Trophoblast cell (in vitro differentiated cells and primary cell): ENCODE measurements at places on chromosomes 4 and X.

GRCh38 chr4:56863441-56864139, 42.1 kb upstream of the SPINK2 start:
- DNase-seq, result no peak

- peak; percentile 57 for DNase-seq
Observed at GRCh38 chrX:9882669-9883446, 84.3 kb upstream of the CLDN34 start.

DNA sequence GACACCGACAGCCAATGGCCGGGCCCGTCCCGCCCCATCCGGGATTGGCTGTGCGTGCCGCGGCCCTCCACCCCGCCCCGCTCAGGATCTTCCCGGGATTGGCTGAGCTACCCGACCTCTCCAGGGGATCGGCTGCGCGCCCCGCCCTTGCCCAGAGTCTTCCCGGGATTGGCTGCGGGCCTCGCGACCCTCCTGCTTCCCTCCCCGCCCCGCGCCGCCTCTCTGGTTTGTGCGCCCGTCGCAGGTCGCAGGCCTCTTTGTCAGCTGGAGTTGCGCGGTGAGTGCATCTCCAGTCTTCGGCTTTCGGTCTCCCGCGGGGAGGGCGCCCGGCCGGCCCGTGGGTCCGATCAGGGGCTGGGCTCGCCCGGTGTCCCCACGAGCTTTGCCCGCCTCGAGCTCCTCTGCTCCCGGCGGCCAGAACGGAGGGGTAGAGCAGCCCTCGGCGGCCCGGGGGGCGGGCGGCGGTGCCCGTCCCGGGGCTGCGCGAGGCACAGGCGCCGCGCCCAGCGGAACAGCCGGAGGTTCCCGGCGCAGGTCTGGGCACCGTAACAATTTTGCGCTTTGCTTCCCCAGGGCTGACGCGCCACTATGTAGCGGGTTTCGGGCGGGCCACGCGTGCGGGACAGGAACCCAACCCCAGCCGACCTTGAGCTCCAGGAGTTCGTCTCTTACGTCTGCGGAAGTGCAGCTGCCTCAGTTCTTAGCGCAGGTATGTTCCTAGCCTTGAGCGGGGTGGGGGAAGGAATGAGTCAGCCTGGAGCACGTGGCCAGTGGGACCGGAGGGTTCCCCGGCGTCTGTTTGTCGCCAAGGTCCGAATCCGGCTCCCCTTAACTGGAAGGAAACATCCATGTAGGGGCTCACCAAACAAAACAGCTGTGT, 38.7 kb downstream of the ERVMER34-1 start:
- DNase-seq, result peak; percentile 97

- no peak for DNase-seq
Observed at GRCh38 chrX:136194536-136194935, 47.2 kb downstream of the FHL1 start.

DNA sequence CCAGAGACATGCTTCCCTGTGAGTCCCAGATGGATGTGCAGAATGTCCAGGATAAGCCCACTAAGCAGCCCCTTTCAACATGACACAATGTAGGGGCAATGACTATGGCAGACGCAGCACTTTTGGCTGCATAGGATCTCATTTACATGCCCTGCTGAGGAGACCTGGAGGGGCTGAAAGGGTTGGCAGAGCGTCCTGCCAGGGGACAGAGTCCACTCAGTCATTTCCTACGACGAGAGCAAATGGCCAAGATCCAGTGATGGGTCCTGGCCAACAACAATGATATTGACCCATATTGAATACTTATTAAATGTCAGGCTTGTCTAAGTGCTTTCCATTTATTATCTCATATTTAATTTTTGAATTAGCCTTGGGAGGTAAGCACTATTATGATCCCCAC, 41.4 kb downstream of the LGI2 start:
- no peak for DNase-seq

DNA sequence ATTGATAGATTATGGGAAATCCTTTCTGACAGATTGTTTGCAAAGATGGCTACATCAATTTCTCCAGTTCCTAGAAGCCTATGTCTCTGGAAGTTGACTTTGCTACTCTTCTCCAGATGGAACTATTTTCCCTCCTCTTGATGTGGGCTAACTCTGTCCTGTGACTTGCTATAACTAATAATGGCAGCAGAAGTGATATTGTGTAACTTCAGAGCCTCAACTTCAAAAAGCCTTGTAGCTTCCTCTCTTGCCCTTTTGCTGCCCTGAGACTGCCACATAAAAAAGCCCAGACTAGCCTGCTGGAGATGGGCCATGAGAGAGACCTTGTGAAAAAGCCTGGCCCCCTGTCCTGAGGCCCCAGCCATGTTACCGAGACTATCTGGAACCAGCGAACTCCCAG, 210.7 kb upstream of the SLC7A11 start:
- DNase-seq, result no peak

DNA sequence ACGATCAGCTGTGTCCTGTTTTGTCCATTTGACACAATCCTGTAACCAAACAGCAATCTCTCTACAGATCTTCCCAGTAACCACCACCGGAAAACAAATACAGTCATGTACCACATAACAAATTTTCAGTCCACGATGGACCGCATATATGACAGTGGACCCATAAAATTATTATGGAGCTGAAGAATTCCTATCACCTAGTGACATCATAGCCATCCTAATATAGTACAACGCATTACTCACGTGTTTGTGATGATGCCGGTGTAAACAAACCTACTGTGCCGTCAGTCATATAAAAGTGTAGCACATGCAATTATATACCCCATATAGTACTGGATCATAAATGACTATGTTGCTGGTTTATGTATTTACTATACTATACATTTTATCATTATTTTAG, 133.7 kb upstream of the EDNRA start:
- DNase-seq, result no peak

DNA sequence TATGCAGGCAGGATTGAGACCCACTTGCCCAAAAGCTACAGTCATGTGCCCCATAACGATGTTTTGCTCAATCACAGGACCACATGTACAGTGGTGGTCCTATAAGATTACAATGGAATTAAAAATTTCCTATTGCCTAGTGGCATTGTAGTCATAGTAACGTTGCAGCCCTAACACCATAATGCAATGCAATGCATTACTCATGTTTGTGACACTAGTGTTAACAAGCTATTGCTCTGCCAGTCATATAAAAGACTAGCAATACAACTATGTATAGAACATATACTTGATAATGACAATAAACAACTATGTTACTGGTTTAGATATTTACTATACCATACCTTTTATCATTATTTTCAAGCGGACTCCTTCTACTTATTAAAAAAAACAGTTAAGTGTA, 50.6 kb downstream of the VGLL1 start:
- DNase-seq, result no peak

- no peak for DNase-seq
Observed at GRCh38 chr4:145935253-145936141, 3.1 kb downstream of the ZNF827 start.

GRCh38 chrX:69161786-69162349, 3.4 kb downstream of the PJA1 start:
- DNase-seq, result no peak

GRCh38 chr4:40377512-40378365, 42.6 kb downstream of the CHRNA9 start:
- DNase-seq, result peak; percentile 92

GRCh38 chr4:79287718-79288117, 38.1 kb downstream of the NAA11 start:
- no peak for DNase-seq

- peak; percentile 9 for DNase-seq
Observed at GRCh38 chr4:86013621-86014020, 346.2 kb downstream of the MAPK10 start.

- DNase-seq, result no peak
Observed at GRCh38 chr4:54942721-54943120, 182.7 kb downstream of the KDR start.

- DNase-seq, result no peak
Observed at GRCh38 chr4:78510681-78511080, 40.9 kb upstream of the ANXA3 start.

DNA sequence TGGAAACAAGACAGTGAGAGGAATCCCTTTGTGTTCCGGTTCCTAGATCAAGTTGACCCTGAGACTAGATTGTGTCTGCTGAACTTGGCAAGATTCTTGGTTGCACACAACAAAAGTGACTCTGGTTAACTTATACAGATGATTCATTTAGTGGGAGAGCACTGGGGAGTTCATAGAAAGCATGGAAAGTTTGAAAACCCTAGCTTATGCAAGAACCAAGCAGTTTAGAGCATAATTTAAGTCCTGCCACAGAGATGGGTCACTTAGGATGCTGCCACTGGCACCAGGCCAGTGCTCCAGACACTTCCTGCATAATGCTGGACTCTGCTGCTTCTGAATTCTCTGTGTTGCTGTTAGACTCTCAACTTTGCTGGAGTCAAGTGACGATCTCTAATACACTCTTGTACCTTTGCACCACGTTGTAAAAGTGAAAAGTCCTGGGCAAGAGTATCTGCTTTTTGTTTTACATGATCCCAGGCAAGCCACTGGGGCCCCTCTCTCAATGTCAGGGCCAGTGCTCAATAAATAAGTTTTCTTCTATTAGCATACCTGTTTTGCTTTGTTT, 12.7 kb upstream of the DCUN1D4 start:
- DNase-seq, result no peak

DNA sequence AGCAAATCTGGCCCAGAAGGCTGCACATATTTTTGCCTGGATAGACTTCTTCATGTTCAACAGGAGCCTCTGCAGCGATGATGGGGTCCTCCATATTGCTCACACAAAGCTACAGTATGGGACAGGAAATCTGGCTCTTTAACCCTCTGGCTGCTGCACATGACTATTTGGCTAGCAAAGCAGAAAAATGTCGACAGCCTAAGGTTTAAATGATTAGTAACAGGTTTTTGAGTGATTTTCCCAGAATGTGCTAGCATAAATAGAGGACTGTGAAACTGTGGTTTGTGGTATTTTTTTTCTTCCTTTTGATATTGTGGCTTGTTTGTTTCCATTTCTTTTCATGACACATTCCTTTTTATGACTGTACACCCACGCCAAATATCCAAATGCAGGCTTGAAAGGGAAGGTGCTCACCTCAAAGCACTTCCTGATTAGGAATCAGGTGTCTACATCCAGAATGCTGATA, 120.2 kb upstream of the GK2 start:
- no peak for DNase-seq

- DNase-seq, result no peak
Observed at GRCh38 chrX:65677954-65678469, 10.6 kb downstream of the MSN start.

- no peak for DNase-seq
Observed at GRCh38 chr4:650951-651883, 22.9 kb downstream of the ATP5ME start.

- no peak for DNase-seq
Observed at GRCh38 chr4:21710179-21710835, 238.3 kb downstream of the KCNIP4 start.

- no peak for DNase-seq
Observed at GRCh38 chr4:122762966-122763716, 30.6 kb downstream of the BBS12 start.

DNA sequence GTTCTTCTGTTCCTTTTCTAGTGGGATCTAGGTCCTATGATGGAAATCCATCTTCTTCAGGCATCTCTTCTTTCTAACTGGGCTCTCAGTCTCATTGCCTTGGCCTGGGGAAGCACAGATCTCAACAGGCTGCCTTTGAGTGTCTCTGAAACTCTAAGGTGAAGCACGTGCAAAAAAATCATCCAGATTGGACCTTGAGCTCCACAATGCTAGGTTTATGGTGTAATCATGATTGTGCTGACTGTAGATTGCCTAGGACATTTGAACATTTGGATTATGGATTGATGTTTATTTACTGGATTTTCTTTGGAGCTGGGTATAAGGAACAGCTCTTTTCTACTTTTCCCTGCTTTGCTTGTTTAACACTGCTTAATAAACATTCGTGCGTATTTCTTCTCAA, 191.5 kb upstream of the NR3C2 start:
- no peak for DNase-seq

DNA sequence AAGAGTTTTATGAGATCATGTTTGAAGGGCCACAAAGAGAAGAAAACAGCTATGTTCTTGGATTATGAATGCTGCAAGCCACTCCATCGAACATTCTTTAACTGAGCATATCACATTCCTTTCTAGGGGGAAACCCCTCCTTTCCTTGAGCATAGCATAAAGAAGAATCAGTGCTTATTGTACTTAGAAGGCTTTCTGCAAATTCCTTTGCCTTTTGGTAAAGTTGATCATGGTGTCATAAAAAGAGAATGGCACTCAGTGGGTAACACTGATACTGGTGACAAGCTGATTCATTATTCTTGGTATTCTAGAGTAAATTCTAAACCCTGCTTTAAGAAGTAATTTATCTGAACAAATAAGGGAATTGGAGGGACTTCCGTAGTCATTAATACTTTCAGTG, 88.5 kb upstream of the GPR34 start:
- DNase-seq, result no peak

- no peak for DNase-seq
Observed at GRCh38 chr4:52959541-52959940, 97.4 kb downstream of the RASL11B start.

GRCh38 chr4:105474099-105474518, 247 bp upstream of the PPA2 start:
- DNase-seq, result peak; percentile 90

GRCh38 chr4:48472794-48473193, 10.3 kb upstream of the SLC10A4 start:
- no peak for DNase-seq

- peak; percentile 68 for DNase-seq
Observed at GRCh38 chr4:83109480-83110222, 4.9 kb downstream of the PLAC8 start.

- DNase-seq, result no peak
Observed at GRCh38 chr4:3077796-3078195, 3.3 kb downstream of the HTT start.

GRCh38 chrX:40143987-40144386, 46.2 kb upstream of the BCOR start:
- no peak for DNase-seq

GRCh38 chr4:185534866-185535611, at the start of gene PDLIM3:
Gene PDLIM3 (minus strand): TSS chr4:185535507. CDS start chr4:185535434, 73 bp downstream.
- DNase-seq, result peak; percentile 56

- no peak for DNase-seq
Observed at GRCh38 chr4:54908763-54909162, 216.6 kb downstream of the KDR start.

DNA sequence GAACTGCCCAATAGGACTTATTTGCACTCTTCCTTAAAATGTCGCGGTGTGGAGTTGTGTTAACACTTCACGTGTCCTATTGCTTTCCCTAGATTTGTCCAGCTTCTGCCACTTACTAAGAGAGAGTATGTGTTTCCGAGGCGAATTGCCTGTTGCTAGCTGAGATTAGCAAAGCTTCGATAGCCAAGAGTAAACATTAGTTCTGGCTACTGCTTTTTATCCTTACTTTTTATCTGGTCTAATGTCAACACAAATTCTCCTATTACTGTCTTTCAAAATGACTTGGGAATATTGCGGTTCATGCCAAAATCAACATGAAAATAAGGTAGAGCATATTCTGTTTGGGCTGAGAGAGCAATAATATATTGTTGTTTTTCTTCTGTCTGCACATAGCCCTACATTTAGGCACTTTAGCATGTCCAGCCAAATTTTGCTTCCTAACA, 90.4 kb upstream of the VEGFC start:
- no peak for DNase-seq

DNA sequence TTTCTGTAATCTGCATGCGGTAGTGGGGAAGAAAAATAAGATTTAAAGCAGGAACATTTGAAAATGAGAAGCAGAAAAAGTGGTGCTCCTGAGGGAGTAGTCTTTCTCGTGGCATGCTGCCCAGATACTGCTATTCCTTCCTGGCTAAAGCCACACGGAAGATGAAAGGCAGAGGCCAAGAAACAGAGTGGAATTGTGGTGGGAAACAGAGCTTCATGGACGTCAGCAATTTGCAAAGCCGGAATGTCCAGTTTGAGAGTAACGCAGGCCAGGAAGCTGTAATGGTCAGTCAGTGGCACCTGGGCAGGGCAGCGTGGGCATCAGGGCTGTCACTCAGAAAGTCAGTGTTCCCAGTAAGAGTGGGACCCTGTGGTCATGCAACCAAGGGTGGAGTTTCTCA, 63.7 kb upstream of the FMR1 start:
- peak; percentile 10 for DNase-seq
